ENCODE measurements at places on chromosomes 1 and 21.

GRCh38 chr1:69661686-69662085, 94.0 kb downstream of the LRRC7 start:
- DNase-seq, result no peak

GRCh38 chr1:219283541-219283940, 109.9 kb downstream of the LYPLAL1 start:
- no peak for DNase-seq

DNA sequence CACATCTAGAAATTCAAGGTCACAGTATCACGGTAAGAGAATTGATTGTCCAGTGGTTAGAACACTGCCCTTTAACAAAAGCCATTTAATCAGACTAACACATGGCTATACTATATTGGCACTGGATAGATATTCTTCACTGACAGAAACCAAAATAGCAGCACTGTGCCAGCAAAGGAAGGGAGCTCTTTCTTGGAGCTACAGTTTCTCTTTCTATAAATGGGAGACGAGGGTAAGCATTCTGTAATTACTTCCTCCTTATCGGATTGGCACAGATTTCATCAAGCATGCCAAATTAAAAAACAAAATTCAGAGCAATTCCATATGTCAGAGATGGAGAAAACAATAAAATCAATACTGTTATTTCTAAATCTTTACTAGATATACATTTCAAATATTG, 115.7 kb upstream of the CACYBP start:
- DNase-seq, result no peak

GRCh38 chr1:196777603-196778002, 3.0 kb downstream of the CFHR3 start:
- no peak for DNase-seq

- no peak for DNase-seq
Observed at GRCh38 chr1:184485751-184486723, 99.2 kb downstream of the C1orf21 start.

DNA sequence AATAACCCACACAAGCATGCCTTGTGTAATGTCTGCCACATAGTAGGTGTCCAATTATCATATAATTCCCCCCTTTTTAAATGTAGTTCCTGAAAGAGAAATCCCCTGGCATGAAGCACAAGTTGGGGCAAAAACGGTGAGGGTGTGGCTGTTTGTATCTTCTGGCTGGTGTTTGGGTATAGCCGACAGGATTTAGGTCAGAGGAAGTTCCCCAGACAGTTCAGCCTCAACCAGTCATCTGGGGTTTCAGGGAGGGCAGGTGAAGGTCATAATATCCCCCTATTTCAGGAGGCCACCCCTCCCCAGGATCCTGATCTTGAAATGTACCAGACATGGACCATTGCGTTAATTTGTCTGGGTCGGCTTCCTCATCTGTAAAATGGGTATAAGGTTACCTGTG, 29.1 kb upstream of the JUN start:
- no peak for DNase-seq

Measured in aorta (tissue), 5 donors.